ENCODE measurements at places on chromosomes 6 and 20.

GRCh38 chr20:1912053-1912452, 16.8 kb downstream of the SIRPA start:
- no peak for DNase-seq

DNA sequence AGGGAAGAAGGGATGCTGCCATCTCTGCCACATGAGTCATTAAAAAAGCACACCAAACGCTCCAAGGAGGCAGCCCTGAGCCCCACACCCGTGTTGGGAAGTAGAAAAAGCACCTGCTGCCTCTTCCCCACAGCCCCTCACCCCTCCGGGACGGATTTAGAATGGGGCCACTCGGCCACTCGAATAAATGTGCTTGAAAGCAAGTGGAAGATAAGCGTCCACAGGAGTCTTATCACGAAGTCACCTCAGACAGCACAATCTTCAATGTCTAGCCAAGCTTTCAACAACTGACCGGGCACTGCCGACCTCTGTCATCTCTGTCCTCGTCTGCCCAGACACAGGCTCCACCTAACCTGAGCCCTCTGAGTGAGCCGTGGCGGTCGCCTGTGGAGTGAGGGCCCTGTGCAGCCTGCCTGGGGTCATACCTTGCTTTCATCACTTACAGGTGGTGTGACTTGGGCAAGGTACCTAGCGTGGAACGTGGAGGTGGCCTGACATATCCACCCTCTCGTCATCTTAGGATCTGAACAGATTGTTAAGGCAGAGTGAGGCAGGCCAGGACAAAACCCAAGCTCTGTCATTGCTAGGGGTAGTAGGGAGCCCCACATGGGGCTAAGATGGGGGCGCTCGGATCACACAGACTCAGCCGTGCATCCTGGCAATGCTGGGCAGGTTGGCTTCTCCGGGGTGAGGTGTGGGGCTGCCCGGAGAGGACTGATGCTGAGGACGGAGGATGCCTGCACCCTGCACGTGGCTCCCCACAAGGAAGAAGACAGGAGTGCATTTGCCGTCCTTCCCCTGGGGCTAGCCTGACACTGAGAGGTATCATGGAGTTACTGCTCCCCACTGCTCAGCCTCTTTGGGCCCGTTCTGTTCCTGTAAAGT, 34.8 kb downstream of the PSMG4 start:
- DNase-seq: no peak

DNA sequence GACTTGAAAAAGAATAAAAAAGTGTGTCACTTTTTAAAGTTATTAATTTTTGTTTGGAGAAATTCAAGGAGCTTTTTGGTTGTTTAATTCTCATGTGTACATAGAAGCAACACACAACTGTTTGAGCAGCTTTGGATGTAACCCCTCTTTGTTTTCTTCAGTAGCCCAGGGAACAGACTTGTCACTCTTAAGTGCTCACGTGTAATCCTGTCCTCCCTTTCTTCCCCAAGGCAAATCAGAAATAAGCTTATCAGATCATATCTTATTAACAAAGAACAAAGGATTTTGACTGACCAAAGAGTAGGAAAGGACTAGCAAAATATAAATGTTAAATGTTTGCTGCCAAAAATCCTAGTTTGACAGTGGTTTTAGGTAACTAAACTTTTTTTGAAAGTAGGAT, 7.3 kb upstream of the FLRT3 start:
- no peak for DNase-seq

DNA sequence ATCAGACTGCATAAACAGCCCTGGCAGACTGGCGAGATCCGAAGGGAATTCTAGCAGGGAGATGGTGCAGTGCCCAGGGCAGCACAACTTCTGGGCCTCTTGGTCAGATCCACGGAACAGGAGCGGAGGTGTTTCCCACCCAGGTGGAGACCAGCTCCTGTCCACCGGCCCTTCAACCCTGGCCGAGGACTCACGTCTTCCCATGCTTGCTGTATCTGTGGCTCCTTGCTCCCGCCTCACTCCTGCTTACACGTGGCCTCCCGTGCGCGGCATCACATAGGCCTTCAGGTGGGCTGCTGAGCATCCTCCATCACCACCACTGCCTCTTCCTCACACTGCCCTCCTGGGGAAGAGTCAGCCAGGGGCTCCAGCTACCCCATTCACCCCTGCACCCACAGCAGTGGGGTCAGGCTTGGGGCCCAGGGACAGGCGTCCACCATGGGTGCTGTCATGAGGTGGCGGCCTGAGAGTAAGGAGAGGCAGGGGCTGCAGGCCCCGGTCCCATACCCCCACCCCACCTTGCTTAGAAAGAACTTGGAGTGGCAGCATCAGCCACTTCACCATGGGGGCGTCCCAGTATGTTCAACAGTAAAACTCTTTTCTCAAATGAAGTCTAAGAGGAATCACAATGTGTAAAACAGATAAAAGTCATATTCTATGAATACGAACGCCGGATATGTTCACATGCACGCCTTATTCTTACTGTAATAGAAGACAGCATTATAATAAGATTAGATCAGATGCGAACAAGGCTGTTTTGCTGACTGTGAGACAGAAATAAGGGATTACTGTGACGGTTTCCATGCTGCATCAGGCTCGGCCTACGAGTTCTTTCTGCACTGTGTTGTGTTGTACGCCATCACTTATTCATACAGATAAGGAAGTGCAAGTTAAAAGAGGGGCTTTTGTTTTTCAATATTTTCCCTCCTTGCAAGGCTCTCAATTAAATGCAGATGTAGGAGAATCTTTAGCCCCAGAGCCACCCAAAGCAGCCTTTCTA, 165.4 kb downstream of the GRM4 start:
- DNase-seq: no peak

DNA sequence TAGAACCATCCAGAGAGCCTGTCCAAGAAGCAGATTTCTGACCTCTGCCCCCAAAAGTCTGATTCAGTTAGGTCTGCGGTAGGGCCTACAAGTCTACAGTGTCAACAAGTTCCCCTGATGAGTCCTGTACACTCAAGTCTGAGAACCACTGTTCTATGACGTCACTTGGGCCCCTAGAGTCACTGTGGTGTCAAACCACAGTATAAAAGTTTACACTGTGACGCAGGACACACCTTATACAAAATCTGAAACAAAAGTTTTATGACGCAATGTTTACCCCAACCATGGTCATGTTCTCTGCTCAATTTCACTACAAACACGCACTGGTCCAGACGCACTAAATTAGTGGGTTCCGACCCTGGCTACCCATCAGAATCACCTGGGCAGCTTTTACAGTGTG, 17.9 kb downstream of the SLA2 start:
- no peak for DNase-seq

All from stimulated activated CD4-positive, alpha-beta T cell treated with anti-CD3 and anti-CD28 coated beads, Interleukin-12 subunit alpha, Interleukin-12 subunit beta, amount 100 ng/mL, for 24 hours (primary cell).